HT1080 (cell line): ENCODE measurements at places on chromosomes 6 and 20. TPM values are rescaled to one million over a fixed set of nuclear protein-coding genes. Genes with fewer than 3 reads are reported as not detected.

- no peak for DNase-seq
Observed at GRCh38 chr6:73476723-73477122, 15.2 kb downstream of the MTO1 start.

DNA sequence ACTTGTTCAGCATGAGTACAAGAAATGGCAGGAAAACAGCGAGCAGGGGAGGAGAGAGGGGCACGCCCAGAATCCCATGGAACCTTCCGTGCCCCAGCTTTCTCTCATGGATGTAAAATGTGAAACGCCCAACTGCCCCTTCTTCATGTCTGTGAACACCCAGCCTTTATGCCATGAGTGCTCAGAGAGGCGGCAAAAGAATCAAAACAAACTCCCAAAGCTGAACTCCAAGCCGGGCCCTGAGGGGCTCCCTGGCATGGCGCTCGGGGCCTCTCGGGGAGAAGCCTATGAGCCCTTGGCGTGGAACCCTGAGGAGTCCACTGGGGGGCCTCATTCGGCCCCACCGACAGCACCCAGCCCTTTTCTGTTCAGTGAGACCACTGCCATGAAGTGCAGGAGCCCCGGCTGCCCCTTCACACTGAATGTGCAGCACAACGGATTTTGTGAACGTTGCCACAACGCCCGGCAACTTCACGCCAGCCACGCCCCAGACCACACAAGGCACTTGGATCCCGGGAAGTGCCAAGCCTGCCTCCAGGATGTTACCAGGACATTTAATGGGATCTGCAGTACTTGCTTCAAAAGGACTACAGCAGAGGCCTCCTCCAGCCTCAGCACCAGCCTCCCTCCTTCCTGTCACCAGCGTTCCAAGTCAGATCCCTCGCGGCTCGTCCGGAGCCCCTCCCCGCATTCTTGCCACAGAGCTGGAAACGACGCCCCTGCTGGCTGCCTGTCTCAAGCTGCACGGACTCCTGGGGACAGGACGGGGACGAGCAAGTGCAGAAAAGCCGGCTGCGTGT is 11.6 kb downstream of the TNFAIP3 start:
- no peak for DNase-seq

DNA sequence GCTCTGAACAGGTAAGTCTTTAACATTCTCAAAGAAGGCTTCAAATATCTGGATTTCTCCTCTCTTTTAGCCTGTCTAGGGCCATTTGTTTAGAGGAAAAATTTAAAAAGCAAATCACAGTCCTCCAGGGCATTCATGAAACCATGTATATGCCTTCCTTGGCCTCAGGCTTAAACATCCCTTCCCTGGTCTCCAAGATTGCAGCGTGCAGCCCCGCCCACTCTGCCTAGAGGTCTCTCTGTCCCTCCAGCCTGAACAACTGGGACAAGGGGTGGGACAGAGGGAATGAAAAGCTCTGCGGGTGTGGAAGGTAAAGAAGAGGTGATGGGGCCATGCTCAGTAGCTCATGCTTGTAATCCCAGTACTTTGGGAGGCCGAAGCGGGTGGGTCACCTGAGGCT is 9.8 kb upstream of the CBFA2T2 start:
- DNase-seq, result no peak

- no peak for DNase-seq
Observed at GRCh38 chr6:30172681-30173080, 9.3 kb downstream of the TRIM15 start.

Gene EEF1A2
- total RNA-seq, result 203 and 276 TPM in 2 replicates
